ENCODE measurements at places on chromosomes 5 and 9.

DNA sequence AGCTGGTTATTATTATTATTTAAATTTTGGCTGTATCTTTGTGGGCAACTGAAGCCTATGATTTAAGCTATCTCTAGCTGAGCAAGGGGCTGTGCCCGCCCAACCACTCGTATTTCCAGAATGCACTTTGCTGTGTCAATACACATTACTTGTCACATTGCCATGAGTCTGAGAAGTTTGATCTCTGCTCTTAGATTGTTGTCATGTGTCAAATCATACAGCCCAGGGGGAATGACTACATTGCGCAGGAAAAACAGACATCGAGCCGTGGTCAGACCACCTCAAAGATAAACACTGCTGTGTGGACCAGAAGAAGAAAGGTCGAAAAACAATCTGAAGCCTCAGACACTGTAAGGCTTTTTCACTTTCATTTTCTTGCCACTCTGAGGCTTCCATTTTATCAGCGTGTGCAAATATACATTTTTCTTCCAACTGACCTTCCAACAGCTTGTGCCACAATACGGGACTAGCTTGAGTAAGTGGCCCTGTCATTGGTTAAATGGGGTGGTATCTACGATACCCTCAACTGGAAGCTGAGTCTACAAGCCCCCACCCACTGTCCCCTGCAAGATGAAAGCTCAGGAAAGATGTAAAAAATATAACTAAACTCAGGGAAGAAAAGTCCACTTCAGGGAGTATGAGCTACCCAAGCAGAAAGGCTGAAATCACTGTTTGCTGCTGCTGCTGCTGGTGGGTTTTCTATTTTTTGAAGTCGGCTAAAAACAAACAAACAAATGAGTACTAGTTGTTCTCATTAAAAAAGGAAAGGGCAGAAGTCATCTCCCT is 603.0 kb downstream of the BNC2 start:
- no peak for DNase-seq

DNA sequence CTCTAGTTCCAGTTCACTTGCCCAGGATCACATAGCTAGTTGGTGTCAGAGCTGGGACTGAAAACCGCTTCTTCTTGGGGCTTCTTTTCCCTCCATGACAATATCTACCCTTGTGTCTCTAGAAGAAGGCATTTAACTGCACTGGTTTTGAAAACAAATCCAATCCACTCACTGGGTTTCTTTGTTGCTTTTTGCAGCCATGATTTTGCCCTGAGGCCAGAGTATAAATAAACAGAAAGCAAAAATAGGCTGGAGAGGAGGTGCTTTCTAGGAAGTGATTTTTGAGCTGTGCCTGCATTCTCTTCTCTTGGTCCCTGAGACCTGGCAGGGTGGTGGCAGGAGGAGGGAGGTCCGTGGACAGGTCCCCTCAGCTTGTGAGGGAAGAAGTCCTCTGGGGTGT is 6.9 kb upstream of the TRIO start:
- no peak for DNase-seq

GRCh38 chr5:141475625-141476131 is at the start of gene PCDHGC3:
Gene PCDHGC3 (plus strand): TSS chr5:141475966. CDS start chr5:141476117, 151 bp downstream.
- DNase-seq = peak; percentile 1

DNA sequence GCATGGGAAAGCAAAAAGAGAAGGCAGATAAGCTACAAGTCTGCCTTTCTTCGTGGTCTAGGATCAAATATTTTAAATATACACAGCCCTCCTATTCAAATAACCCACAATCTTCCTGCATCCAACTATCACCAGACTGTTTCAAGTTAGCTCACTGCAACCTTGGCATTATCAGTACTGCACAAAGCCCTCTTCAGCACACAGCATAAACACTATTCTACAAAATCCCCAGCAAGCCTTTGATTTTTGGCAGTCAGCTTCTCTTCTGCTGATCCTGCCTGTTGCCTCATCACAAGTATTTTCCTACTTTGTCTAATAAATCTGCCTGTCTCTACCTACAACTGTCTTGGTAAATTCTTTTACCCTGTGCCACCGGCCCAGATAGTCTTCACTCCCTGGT is 142.9 kb downstream of the COX7C start:
- no peak for DNase-seq

DNA sequence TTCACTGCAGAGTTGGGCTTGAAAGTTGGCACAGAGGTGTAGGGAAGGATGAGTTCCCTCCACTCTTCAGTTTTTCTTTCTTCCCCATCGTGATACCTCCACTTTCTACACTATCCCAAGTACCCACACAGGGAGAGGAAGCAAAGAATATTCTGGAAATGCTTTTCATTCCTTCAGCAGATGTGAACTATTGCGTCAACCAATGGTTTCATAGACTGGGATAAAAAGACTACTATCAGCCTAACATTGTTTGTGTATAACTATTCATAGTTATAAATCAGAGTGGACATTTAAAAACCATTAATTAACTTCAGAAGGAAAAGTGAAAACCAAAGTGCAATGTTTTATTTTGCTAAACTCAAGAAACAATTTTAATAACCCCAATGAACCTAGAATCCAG is 63.6 kb upstream of the MAMDC2 start:
- no peak for DNase-seq

DNA sequence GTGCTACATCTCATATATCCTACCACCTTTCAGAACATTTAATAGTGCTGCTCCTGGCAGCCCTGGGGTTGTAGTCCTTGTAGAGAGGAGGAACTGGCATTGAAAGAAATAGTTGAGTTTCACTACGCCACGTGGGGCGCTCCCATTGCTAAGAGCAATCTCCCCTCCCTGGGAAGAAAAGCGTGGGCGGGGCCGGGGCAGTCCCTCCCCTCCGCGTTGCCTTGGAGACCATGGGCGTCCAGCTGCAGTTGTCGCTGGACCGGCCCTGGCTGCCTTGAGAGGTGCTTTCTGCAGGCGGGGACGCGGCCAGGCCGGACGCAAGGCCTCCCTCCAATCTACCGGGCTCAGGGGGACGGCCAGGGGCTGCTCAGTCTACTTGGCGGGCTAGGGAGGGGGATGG is 368 bp upstream of the CCDC180 start:
- DNase-seq = no peak

DNA sequence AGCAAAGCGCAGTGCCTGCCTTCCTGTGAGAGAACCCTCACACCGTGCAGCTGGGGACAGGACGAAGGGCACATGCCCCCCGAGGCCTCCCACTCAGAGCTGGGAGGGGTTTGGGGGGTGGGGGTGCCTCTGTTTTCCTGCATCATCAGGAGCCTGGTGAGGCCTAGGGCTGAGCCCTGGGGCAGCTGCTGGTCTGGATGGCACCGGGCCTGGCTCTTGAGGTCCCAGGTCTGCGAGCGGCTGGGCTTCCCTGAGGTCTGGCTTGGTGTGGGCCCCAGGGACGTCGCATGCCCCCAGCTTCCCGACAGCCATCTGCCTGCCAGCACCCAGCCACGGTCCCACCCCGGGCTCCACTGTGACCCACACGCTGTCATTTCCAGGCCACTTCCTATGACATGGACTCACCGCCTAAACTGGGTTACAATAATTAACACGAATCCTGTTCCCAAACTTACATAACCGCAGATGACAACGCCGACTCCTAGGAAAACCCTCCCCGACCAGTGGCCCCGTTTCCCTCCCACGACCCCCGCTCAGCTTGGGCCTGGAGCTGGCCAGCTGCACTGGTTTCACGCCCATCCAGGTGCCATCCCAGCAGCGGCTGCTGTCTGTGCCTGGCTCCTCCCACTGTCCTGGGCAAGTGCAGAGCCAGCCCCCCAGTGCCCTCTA is 8.7 kb downstream of the NACC2 start:
- no peak for DNase-seq

GRCh38 chr9:127987103-127987614 is 6.4 kb upstream of the EEIG1 start:
- DNase-seq = no peak

DNA sequence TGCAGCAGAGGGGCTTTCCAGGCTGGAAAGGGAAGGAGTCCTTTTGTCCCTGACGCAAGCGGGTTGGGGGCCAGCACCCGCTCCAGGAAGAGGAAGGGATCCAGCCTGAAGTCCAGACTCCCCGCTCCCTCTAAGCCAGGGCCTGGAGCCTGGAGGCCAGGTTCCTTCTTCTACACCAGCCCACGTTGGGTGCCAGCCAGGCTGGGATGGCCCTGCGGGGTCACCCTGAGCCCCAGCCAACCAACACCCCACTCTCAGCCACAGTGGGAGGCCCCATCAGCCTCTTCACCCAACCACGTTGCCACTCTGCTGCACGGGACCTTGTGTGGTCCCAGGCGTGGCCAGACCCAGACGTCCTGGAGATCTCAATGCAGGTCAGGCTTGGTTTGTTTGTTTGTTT is 970 bp upstream of the FUT7 start:
- peak; percentile 30 for DNase-seq

DNA sequence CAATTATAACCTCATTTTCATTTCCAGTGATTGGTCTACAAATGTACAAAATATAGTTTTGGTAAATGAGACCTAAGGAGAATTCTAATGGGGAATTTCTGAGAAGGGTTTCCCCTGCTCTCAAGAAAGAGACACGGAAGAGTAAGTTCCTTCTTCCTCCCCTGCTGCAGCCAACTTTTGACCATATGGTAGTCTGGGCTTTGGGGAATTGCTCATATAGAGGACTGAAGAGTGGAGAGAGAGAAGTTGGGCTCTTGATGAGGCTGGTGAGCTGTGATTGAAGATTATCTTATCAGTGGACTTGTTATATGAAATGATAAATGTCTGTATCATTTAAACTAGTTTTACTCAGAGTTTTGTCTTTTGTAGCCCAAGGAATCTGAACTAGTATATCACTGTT is 4.3 kb upstream of the LNPEP start:
- no peak for DNase-seq

- DNase-seq = no peak
Measured at GRCh38 chr9:120363697-120364096, 216.3 kb downstream of the CDK5RAP2 start.

GRCh38 chr5:111236995-111237394 is 12.8 kb downstream of the CAMK4 start:
- no peak for DNase-seq

DNA sequence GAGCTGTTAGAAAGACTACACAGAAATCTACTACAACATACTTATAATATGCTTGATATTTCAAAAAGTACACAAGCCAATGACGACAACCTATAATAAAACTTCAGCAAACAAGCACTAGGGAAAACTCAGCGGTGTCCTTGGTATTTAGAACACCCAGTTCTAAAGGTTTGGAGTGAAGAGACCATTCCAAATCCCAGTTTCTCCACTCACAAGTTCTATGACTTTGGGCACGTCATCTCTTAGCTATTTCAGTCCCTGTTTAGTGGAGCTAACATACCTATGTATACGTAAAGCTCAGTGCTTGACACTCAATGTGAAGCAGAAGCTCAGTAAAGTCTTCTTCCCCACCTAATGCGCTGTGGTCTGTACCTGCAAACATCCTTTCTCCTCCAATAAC is 52.8 kb downstream of the MLLT3 start:
- DNase-seq = no peak

GRCh38 chr5:74085782-74086181 is 459.8 kb downstream of the ARHGEF28 start:
- DNase-seq = no peak

DNA sequence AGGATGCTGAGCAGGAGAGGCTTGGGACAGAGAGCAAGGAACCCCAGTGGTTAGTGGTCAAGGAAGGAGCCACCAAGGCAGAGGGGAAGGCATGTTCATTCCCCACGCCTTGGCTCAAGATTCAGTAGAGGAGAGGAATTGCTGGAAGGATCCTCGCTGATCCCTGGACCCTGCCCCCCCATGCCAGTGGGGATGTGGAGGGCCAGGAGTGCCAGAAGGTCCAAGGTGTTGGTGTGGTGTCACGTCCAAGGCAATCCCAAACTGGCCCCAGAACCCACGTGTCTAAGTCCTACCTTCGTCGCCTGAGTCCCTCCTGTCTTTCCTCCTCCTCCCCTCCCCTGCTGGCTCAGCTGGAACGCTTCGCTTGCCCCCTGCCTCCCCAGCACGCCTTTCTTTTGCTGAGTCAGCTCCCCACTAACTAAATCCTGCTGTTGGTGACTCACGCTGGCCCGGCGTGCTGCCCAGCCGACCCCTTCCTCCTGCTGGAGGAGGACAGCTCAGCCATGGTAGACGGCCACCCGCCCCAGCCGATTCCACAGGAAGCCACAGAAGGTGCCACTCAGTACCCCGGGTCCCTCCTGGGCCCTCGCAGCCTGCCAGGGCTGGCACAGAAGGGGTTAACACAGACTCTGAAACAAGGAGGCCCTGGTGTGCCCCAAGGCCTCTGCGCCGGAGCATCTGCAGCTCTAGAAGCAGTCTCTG is 37.6 kb upstream of the ORM1 start:
- DNase-seq = no peak

DNA sequence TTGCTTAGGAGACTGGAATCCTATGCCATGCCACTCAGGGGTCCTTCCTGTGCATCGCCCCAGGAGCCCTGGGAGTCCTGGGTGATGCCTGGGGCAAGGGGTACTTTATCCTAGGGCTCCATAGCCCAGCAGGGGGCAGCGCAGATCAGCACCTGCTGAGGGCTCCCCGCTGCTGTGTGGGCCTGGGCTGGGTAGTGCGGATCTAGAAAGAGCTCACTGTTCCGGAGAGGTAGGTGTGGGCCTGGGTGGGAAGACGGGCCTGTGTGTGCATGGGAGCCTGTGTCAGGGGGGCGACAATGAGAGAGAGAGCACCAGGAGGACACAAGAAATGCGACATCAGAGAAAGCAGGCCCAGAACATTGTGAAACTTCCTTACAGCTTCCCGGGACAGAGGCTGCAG is 11.4 kb upstream of the DAB2IP start:
- DNase-seq = no peak

DNA sequence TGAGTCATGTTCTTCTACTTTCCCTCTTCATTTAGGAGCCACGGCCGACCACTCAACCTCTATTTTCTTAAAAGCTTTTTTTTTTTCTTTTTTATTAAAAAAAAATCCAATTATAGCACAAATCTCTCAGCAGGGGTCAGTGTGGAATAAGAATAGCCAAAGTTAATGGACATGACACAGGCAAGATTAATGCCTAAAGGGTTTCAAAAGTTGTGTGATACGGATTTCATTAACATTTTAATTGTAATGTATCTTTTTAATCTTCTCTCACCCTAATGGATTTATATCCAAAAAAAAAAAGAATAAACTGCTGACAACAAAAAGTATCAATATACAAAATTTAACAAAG is 5.4 kb downstream of the NACC2 start:
- DNase-seq = peak; percentile 45

- DNase-seq = peak; percentile 80
Measured at GRCh38 chr5:53095931-53096525, 13.5 kb downstream of the MOCS2 start.
